Effector memory CD4-positive, alpha-beta T cell (primary cell): ENCODE measurements at places on chromosomes 1 and 21.

DNA sequence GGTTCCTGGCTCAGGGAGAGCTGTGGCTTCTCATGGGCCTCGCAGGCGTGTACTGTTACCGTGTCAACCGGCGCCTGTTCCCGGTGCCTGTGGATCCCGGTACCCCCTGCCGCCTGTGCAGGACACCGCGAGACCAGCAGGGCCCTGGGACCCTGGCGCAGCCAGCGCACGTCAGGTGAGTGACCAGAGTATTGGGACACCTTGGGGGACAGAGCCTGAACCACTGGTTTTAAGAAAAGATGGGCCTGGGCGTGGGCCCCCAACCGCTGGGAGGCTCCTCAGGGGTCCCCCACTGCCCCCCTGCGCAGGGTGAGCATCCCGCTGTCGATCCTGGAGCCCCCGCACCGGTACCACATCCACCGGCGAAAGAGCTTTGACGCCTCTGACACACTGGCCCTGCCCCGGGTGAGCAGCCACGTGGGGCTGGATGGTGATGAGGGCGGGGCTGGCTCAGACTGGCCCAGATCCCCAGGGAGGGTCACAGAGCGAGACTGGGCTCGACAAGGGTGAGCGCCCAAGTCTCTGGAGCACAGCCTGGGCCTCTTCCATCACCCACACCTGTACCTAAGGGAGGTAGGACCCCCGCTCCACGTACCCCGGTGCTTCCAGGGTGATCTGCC, 10.5 kb downstream of the MIIP start:
- no peak for DNase-seq

DNA sequence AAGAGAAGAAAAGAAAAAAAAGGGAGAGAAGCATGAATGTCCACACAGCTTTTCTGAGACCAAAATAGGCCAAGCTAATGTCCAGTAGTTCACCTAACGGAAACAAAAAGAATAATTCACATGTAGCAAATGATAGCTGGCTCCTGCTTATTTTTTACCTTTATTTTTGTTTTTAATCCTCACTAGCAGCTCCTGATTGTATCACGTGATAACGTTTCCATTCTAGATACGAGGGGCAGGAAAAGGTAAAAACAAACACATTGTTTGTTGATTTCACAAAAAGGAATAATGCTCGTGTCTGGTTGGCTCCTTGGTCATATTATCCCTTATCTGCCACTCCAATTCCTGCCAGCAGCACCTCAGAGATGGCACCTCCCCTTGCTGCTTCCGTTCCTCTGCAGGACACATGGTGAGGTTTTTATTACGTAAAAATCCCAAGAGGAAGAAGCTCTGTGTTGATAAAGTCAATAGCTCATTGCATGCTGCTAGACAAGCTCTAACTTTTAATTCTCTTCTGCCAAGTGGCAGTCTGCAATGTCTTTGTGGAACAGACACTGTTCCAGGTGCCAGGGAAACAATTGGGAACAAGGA, 201.7 kb downstream of the CRB1 start:
- DNase-seq, result no peak

GRCh38 chr1:65512967-65513780, 92.7 kb downstream of the LEPR start:
- DNase-seq, result no peak

GRCh38 chr1:201497935-201498509, 8.9 kb downstream of the CSRP1 start:
- no peak for DNase-seq

DNA sequence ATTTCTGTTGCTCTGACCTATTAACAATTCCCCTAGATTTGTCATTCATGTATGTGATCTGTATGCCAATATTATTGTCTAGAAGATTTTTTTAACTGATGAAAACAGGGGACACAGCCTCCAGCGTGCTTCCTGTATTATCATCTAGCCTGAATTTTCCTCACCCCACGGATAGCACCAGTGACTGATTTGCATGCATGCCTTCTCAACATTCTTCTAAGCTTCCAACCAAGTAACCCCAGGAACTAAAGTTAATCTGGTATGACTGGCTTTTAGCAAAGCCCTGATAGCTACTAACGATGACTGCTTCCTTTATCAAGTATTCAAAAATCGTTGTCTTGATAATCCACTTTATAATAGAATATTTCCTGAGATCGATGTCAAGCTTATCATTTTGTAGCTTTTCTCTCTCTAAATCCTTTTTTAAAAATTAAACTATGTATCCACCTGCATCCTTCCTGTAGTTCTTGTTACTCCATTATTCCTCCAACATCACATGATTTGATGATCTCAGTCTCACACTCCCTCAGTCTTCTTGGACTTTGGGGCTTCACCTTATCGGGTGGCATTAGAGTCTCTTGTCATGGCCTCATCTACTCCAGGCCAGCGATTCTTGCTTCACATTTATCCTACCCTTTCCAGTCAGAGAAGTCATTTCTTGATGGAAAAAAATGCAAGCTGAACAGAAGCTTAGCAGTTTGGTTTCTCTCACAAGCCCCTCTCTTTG, 19.0 kb downstream of the BCAR3 start:
- no peak for DNase-seq

DNA sequence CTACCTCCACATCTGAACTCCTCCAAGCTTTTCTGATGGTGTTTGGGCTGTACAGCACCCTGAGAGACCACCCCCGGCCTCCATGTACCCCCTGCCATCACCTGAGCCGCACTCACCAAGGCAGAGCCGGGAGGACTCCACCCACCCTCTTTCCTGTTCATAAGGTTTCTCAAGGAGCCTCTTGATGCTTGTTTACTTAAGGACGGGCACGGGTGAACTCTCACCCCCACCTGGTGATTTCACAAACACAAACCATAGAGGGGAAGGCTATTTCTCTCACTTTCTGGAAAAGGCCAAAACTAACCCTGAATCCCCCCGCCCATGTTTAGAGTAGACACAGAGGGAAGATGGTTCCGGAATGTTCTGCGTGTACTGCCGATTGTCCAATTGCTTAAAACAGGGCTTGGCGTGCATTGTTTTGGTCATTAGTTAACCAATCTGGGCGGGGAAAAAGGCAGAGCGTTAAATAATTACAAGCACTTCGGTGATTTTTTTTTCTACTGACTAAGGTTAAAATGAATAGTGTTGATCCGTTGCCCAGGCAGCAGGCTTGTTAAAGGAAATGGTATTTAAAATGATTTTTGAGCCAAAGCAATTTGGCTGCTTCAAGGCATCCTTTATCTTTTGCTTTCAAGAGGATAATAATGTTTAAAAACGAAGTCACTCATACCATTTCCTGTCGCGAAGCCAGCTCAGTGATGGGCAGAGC, 279.8 kb upstream of the VAMP3 start:
- no peak for DNase-seq

DNA sequence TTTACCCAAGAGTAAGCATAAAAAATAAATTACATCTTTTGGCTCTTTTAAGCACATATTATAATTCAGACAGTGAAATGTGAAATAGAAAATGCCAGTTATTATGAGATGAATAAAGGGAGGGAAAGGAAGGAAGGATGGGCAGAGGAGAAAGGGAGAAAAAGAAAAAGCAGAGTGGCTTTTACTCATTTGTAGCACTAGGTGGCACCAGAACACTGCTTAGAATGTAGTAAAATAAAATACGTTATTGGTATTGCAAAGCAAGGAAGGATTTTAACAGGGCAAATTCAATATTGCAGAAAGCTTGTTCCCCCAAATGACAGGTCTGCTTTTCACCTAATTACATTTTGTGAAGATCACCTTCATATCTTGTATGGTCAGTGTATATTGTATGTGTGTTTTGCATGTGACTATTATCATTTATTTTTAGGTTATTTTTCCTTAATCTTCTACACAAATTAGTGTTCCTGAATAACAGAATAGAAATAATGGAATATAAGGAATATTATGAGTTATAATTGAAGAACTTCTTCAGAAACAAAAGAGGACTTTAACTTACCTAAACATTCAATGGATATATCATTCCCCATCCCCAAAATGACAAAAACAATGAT, 9.1 kb upstream of the PCNX2 start:
- no peak for DNase-seq
